Activated CD8-positive, alpha-beta memory T cell treated with anti-CD3 and anti-CD28 coated beads for 1 hour (primary cell): ENCODE measurements at places on chromosomes 5 and 9.

GRCh38 chr5:170080786-170081445, 24.8 kb upstream of the FOXI1 start:
- DNase-seq = no peak

- no peak for DNase-seq
Measured at GRCh38 chr5:126881821-126882600, 105.1 kb downstream of the LMNB1 start.

GRCh38 chr5:50984640-50985039, 318.2 kb downstream of the PARP8 start:
- no peak for DNase-seq

DNA sequence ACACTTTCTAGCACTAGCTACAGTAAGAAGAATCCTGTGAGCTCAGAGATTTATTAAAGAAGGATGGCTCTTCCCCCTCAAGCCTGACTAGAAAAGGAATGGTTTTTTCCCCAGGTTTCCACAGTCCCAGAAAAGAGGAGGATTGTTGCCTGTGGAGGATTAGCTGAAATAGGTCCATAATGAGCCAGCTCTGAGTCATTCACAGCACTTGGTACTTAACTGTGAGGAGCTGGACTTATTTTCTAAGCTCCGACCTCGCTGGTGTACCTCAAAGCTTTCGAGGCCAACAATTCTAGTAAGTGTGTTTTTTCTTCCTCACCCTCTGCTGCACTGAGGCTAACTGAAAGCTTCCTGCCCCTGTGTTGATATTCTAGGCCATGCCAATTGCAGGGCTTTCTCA, 222.5 kb upstream of the IL12B start:
- no peak for DNase-seq

- no peak for DNase-seq
Measured at GRCh38 chr5:89556215-89556913, 673.4 kb upstream of the MEF2C start.

- DNase-seq = no peak
Measured at GRCh38 chr5:68007451-68007850, 208.1 kb upstream of the PIK3R1 start.
